Activated CD4-positive, alpha-beta T cell treated with anti-CD3 and anti-CD28 coated beads, Interleukin-2, amount 50 U/mL, for 1 hour (primary cell): ENCODE measurements at places on chromosomes 1 and 21.

DNA sequence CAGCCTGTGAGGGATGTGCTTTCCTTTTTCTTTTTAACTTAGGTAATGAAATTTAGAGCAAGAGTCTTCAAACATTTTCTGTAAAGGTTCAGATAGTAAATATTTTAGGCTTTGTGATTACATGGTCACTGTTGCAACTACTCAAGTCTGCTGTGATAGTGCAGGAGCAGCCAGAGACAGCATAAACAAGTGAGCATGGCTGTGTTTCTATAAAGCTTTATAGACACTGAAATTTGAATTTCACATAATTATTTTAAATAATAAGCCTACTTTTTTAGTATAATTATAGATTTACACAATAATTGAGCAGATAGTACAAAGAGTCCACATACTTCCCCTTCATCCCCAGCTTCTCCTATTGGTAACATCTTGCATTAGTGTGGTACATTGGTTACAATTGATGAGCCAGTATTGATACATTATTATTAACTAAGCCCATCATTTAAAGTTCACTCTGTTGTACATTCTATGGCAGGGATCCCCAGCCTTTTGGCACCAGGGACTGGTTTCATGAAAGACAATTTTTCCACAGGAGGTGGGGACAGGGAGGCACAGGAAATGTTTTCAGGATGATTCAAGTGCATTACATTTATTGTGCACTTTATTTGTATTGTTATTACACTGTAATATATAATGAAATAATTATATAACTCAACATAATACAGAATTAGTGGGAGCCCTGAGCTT is 3.0 kb downstream of the ATF6 start:
- no peak for DNase-seq

GRCh38 chr21:38811257-38811656 is 5.5 kb downstream of the ETS2 start:
- DNase-seq = no peak

DNA sequence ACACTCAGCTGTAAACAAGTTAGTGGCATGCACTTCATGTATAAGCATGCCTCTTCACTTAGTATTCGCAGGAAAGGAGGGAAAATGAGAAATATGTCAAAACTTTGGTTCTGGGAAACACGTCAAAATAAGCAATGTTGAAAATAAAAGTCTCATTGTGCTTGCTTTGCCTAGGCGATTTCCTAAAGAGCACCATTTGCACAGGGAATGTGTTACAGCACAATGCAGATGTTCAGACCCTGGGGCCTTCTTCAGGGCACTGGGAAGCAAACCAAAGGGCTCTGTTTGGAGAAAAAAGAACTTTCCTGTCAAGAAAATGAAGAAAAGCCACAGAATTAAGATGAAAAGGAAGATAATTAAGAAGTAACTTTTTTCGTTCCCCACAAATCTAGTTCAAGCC is 98.6 kb upstream of the PLD5 start:
- DNase-seq = no peak

DNA sequence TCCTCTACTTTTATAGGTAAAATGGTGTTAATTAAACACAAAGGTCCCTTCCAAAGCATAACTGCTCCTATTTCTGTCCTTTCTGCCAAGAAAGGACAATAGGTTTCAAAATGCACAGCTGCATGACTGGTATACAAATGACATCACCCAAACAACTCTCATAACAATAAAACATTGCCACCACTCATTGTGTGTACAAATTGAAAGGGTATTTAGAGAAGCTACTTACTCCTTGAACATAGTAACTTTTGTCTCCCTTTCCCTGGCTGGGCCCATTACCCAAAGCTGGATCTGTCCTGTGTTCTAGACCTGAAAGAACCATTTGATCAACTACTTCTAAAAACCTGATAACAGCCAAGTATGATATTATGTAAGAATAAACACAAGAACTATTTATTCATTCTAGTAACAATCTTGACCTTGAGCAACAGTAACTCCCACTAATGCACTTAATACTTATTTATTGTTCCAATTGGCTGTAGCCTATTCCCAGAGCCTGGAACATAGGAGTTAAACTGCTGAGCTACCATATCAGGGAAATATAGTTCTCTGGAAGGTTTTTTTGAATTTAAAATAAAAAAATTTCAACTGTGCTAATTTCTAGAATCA is 38.2 kb downstream of the TTLL7 start:
- DNase-seq = no peak

DNA sequence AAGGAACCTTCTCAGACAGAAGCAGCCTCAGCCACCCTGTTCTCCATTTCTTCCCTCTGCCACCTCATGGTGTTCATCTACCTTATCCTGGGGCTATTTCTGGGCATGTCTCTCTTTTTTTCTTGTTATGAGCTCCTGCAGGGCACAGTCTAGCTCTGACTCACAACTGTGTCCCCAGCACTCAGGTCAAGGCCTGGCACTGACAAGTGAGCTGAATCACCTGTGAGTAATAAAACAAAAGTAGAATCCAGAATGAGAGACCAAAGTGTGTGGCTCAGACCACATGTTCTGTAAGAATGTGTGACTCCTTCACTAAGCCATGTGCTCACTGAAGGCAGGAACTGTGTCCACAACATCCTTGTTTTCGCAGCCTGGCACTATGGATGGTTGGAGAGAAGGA is 23.2 kb downstream of the C1orf94 start:
- DNase-seq = no peak

DNA sequence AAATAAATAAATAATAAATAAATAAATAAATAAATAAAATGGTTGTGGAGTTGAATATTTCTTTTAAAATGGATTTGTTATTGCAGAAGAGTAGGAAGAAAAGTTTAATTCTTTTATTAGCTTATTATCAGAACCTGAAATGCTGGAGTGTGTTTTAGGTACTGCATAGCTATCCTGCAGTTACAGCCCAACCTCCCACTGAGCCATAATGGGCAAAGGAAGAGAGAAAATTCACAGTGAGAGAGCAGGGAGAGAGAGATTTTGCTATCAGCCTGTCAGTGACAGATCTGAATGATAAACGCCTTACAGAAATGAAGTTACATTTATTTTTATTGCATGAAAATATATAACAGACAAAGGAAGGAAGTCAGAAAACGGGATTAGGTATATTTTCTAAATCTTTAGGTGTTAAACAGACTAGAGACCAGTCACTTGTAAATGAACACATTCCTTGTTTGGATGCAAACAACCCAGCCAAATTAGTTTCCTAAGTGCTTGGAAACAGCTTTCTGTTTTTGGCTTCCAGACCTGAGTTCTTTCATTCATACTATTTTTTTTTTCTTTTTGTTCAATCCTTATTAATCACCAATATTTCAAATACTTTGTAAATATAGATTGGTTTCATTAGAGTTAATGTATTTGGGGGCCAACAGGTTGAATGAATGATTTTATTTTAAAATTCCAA is 425.3 kb downstream of the USP25 start:
- DNase-seq = no peak

DNA sequence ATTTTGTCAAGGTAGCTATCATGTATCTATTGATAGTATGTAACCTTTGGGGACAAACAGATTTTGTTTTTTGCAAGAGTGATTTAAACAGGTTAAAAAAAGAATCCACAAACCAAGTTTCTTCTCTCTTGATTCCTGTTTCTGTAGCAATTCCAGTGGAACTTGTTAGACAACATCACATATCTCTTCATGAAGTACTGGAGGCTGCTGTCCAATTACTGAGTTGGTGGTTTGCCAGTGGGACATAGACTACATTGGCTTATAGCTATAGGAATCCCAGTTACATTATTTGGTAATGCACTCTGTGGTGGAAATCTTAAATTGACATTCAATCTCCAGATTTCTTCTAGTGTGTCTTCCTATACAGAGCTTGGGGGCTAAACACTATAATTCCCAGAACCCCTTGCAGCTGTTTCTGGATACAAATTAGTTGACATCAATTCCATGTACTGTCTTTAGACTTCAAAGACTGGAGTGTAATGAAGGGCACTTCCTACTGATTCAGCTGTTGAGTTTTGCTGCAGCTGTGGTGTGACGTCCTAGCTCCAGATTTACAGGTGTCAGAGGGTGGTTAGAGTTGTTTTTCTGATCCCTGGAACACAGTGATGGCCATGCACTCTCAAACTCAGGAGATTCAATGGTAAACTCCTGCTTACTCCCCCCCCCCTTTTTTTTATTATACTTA is 29.4 kb upstream of the GCLM start:
- no peak for DNase-seq

- no peak for DNase-seq
Observed at GRCh38 chr1:203441766-203442165, 33.8 kb upstream of the PRELP start.

DNA sequence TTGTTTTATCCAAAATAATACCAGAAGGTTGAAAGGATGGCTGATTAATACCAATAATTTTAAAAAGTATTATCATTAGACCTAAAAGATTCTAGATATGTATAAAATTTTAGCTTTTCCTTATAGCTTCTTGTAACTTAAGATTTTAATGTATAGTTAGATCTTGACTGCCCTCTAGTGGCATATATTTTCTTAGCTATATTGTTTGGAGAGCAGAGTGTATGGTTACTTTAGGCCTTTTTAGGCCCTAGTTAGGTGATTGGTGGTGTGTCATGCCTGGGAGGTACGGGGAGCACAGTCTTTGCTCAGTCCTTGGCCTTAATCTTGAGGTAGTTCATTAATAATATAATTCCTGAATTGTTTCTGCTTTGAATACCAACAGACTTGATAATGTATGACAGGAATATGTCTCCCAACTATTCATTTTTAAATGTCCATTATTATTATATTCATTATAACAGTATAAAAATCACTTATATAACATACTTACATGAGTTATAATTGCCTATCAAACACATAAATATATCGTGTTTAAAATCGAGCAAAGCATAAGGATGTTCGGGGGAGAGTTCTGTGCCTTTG is 328.4 kb downstream of the ZP4 start:
- DNase-seq = no peak

DNA sequence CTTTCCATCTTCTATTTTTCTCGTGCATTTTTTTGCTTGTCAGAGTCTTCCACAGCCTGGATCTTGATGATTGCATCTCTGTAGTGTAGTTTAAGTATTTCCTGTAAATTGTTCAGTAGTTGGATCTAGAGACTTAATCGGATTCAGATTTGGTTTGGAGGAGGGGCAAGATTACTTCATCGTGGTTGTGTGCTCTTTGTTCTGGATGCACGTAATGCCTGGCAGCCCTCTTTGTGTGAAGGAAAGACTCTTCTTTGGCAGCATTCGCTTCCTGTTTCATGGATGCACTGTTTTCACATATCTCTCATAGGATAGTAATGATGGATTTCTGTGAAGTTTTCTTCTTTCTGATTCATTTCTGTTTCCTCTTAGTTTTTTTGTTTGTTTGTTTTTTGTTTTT is 14.2 kb downstream of the SEMA4A start:
- no peak for DNase-seq

DNA sequence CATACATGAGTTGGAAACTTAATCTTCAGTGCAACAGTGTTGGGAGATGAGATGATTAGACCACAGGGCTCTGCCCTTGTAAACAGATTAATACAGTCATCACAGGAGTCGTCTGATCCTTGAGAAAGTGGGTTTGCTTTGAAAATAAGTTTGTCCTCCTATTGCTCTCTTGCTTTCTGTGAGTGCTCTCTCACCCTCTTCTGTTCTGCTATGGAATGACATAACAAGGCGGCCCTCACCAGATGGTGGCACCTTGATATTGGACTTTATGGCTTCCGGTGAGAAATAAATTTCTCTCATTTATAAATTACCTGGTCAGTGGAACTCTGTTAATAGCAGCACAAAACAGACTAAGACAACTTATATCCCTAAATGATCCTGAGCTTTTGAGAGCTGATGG is 353.6 kb downstream of the BRINP3 start:
- DNase-seq = no peak

- DNase-seq = no peak
Observed at GRCh38 chr1:2115702-2116341, 65.6 kb downstream of the PRKCZ start.

GRCh38 chr1:84103197-84103992 is 40.7 kb upstream of the PRKACB start:
- no peak for DNase-seq

DNA sequence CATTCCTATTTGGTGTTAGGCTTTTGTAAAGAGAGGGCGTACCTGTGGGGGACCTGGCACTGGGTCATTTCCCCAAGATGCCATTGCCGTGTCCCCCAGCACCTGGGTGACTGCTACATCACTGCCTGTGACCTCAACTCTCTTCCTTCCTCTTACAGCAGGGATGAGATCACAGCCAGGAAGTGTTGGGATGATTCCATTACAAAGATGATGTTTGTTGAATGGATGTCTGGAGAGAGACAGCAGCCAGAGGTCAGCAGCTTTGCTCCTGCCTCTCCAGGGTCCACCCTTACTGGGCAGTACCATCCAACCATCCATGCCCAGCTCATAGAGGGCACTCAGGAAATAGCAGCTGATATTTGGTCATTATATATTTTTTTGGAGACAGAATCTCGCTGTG is 35.1 kb downstream of the TMEM51 start:
- no peak for DNase-seq

- no peak for DNase-seq
Observed at GRCh38 chr1:85378534-85378933, 86.4 kb downstream of the DDAH1 start.

- DNase-seq = no peak
Observed at GRCh38 chr1:186178426-186179043, 196.5 kb downstream of the TPR start.

GRCh38 chr1:226653311-226653921 is 85.7 kb downstream of the ITPKB start:
- DNase-seq = peak; percentile 61

DNA sequence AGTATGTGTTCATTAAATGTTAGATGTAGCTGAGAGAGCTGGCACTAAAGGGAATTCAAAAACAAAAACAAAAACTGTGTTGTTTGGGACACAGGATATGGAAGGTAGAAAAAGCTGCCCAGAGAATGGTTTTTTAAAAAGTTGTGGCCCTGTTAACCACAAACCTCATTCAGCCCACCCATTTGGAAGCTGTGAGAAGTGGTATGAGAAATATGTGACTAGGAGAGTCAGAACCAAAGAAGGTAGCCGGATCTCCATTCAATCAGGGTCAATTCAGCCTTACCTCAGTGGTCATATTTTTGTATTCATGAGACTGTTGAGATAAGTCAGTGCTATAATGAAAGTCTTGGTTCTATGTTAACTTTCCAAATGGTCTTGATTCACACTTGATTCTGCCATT is 29.8 kb upstream of the CACYBP start:
- no peak for DNase-seq

GRCh38 chr1:115978292-115978941 is 2.1 kb downstream of the SLC22A15 start:
- DNase-seq = no peak

DNA sequence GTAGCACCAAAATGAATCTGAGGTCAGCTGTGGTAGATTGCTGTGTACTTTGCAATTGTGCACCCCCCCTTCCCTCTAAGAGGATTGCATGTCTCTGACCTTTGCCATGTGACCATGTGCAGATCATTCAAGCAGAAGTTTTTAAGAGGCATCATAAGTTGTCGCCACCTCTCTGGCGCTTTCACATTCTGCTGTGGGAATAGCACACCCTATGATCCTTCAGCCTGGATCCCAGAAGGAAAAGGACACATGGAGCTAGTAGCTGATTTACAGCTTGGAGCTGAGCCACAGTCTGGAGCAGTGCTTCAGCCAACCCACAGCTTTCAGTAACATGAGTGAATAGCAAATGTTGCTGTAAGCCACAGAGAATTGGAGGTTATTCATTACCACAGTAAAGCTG is 158.5 kb downstream of the TSEN15 start:
- no peak for DNase-seq
